ENCODE measurements at places on chromosomes 1 and 21.

DNA sequence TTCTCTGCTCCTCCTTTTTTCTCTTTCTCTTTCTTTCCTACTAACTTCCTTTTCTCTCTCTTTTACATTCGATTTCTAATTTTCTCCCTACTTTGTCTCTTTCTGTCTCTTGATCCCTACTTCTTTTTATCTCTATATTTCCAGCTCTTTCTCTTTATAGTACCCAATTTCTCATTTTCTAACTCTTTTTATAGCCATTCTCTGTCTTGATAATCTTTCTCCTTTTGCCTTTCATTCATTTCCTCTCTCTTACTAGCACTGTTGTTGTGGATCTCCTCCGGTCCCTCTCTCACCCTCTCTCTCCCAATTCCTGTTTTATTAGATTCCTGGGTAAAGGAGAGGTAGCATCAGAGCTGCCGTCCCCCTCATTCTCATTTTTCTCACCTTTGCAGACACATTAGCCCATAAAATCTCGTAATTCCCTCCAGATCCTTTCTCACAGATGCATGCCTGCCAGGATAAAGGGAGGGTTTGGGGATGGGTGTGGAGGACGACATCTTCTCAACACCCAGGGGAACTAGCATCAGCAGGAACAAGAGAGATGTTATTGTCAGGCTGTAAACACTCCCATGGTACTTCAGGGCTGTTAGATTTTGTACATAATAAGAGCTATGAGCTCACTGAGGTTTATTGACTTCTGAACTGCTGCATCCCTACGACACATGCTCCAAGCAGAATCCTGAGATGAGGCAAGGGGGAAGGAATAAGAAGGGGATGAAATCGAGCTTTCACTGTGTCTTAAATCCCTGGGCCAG lies 159.0 kb upstream of the GALNT2 start:
- DNase-seq, result no peak

- DNase-seq, result no peak
Observed at GRCh38 chr21:38383411-38384237, 114.7 kb downstream of the ERG start.

DNA sequence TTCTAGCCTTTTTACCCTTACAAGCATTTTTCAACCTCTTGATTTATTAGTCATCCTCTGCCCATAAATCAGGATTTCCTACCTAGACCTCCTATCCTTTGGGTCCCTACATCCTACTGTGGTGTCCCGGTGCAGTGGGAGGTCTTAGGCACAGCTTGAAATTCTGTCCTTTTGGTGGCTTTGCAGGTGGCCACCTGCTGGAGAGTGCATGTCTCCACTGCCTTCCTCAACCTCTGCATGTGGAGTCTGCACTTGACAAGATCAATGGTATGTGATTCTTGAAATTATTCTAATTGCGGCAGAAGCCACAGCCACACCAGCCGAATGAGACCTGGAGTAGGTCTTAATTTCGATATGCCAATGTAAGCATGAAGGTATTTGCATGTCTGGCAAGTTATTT lies 11.4 kb upstream of the KCNA3 start:
- DNase-seq, result peak; percentile 15

DNA sequence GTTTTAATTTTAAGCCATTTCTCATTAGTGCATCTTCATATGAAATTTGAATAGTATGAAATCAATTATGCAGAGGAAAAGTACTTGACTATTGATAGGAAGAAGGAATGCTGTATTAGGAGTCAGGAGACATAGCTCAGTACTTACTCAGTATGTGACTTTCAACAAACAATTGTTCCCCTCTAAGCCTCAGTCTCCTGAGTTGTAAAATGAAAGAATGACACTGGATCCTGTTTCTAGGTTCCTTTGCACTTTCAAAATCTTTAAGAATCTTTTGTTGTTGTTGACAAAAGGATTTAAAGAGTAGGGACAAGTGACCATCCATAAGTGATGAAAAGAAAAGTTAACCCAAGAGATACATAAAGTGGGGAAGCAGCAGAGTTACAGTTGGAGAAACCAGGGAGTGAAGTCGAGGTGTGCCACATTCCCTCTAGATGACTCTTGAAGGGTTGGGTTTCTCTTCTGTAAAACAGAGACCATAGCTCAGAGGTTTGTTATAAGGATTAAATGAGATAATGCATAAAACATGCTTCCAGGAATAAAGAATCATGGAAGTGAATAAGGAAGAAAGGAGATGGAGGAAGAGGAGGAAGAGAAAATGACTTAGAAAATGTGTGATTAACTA lies 105.7 kb upstream of the KCNJ15 start:
- no peak for DNase-seq

DNA sequence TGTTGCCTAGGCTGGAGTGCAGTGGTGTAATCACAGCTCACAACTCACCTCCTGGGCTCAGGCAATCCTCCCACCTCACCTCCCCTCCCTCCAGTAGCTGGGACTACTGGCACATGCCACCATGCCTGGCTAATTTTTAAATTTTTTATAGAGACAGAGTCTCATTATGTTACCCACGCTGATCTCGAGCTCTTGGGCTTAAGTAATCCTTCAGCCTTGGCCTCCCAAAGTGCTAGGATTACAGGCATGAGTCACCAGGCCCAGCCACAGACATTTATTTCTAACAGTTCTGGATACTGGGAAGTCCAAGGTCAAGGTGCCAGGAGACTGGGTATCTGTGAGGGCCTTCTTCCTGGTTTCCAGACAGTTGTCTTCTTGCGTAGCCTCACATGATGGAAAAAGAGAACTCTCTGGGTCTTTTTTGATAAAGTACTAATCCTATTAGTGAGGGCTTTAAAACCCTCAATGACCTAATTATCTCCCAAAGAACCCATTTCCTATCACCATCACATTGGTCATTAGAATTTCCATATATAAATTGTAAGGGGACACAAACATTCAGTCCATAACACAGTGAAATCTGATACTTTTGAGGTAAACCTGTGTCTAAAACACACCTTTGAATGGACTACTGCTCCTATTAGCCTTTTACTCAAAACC lies 67.9 kb downstream of the PHACTR4 start:
- DNase-seq, result no peak
